CD8-positive, alpha-beta memory T cell (primary cell): ENCODE measurements at places on chromosomes 4 and X. TPM values are rescaled to one million over a fixed set of nuclear protein-coding genes. Genes with fewer than 3 reads are reported as not detected.
A peak's percentile ranks its signal among the peaks of the same experiment; 100 is the strongest.

- no peak for DNase-seq
Measured at GRCh38 chr4:182698212-182698611, 219.0 kb downstream of the DCTD start.

GRCh38 chr4:143054971-143055370 is 129.7 kb upstream of the USP38 start:
- no peak for DNase-seq

- DNase-seq, result no peak
Measured at GRCh38 chr4:37985730-37986275, 25.6 kb downstream of the PTTG2 start.

GRCh38 chr4:2570551-2571222 is 34.2 kb downstream of the FAM193A start:
- DNase-seq, result peak; percentile 37

Gene F8A2
- total RNA-seq, result not detected

- no peak for DNase-seq
Measured at GRCh38 chr4:7075962-7076695, 8.3 kb upstream of the GRPEL1 start.

DNA sequence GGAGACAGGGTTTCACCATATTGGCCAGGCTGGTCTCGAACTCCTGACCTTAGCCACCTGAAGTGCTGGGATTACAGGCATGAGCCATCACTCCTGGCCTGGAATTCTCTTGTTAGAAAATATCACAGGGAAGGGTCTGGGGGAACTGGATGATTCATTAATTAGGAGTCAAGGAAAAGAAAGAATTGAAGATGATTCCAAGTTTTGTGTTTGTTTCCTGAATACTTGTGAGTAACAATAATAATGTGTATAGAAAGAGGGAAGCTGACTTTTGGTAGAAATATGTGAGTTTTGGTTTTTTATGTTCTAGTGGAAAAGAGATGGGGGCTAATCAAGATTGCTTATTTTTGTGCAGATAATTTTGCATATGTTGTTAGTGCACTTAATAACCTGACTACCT is 77.3 kb upstream of the CLNK start:
- DNase-seq, result no peak

DNA sequence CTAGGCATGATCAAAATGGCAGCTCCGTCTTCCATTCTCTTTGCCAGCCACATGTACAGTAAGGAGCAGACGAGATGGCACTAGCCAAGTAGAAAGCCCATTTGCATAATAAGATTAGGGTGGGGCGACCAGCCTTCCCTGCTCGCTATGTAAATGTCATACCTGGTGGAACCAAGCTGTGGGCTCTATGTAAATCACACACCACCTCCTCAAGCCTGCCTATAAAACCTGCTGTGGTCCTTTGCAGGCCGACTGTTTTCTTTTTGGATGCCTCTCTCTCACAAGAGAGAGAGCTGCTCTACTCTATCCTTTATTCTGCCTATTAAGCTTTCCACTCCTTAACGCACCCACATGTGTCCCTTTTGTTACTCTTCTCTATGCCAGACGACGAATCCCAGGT is 1472.7 kb downstream of the ARAP2 start:
- no peak for DNase-seq

Gene TAF1
- total RNA-seq, result 34.0 TPM

GRCh38 chr4:109989044-109989443 is 76.4 kb downstream of the EGF start:
- DNase-seq, result no peak

Gene F11
- not detected for total RNA-seq

GRCh38 chr4:86334020-86334750 is 25.7 kb downstream of the MAPK10 start:
- no peak for DNase-seq

- DNase-seq, result no peak
Measured at GRCh38 chr4:165383591-165384073, 4.8 kb downstream of the CPE start.

- DNase-seq, result no peak
Measured at GRCh38 chr4:105182211-105182610, 35.5 kb downstream of the TET2 start.

DNA sequence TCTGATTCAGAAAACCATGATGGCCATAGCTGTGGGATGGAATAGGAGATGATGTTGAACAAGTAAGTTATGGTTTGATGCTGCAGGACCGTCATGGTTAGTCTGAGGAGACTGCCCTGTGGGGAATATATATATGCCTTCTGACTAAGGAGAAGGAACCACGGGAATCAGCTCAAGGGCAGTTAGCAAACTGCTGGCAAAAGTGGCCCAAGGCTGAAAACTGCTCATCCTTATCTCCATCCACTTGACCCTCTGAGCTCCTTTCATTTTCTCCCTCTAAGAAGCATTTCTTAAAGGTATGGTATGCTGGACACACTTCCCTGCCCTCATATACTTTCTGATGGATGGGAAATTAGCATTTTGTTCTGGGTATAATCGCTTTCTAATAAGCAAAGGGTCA is 161.9 kb downstream of the ENOX2 start:
- no peak for DNase-seq

GRCh38 chrX:153972368-153973126 is at the start of gene TMEM187:
Gene TMEM187, plus strand, starts transcription at chrX:153972754. Its CDS starts 9,309 bp downstream, at chrX:153982063.
- DNase-seq, result peak; percentile 90

DNA sequence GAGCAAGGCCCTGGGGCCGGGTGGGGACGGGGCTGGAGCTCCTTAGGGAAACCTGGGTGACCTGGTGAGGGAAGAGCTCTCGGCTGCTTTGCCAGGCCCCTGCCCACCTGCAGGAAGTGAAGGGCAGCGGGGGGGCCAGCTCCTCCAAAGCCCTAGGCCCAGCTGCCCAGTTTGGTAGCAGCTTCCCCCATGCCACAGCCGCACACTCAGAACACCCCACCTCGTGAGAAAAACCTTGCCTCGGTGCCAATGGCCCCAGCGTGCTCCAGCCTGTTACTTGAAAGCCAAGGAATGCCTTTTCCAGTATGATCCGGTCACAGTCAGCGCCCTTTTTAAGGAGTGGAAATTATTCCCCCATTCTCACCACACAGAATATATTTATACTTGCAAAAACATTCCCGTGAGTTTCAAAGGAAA is 38.3 kb downstream of the ACOX3 start:
- DNase-seq, result no peak

- DNase-seq, result no peak
Measured at GRCh38 chrX:93594780-93595179, 78.6 kb downstream of the NAP1L3 start.

Gene BEX1
- 0.69 TPM for total RNA-seq

GRCh38 chrX:54891573-54891972 is 29.1 kb upstream of the TRO start:
- DNase-seq, result peak; percentile 46

DNA sequence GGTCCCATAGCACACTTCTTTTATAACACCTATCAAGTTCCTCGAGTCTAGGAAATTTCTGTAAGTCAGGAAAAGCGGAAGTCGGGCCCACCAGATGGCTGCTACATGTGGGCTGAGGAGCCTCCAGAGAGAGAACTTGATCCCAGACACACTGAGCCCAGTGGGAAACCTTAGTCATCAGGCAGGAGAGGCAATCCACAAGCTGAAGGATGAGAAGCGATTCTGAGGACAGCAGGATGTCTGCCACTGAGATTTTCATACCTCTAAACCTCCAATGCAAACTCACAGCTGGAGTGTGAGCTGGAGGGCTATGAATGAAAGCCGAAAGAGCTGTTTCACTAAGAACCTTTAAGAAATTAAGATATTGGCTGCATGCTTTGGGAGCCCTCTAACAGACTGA is 52.6 kb upstream of the PDHA1 start:
- DNase-seq, result no peak

DNA sequence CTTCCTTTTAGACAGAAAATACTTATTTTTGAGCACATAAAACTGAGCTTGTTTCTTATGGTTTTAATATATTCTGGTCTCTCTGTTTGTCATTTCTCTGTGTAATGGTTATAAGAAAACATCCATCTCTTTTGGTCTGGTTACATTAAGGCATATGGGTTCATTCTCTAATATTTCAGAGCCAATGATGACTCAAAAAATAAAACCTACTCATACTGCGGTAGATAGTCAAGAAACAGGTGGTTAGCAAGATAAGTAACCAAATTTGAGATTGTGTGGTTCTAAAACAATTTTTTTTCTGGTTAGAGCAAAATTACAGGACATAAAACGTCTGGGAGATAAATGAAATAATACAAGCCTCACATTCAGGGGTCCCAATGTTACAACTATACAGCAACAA is 654.5 kb downstream of the STIM2 start:
- DNase-seq, result no peak

DNA sequence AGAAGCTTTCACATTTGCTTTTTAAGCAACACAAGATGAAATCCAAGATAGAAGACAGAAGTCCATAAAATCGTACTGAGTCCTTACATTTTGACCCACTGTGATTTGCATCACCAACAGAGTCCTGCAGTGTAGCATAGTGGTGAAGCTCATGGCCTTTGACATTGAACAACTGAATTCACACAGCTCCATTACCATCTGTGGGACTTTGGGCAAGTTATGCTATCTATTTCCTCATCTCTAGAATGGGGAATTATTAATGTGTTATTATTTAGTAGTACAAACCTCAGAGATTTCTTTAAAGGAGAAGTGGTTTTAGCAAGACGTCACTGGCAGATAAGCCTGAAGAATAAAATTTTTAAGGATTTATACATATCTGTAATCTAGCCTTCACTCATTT is 10.7 kb downstream of the GPRIN3 start:
- no peak for DNase-seq

DNA sequence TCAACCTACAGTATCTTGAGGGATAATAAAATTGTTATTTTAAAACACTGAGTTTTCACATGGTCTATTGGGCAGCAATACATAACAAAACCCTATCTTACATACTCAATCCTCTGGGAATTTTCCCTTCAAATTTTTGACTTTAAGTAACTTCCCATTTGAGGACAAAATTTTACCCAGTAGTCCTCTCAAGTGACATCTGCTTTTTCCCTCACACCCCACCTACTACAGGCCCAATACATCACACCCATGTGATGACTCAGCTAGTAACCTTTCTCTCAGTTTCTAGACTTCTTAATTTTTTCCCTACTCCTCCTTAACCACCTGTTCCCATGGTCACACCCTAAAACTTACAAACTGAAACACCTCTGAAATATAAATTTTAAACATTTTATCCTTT is 12.2 kb upstream of the RAP1GDS1 start:
- no peak for DNase-seq

Gene MAGEA12
- not detected for total RNA-seq

Gene SMIM31
- total RNA-seq, result not detected

GRCh38 chr4:10112658-10113284 is 3.8 kb downstream of the WDR1 start:
- DNase-seq, result no peak

- no peak for DNase-seq
Measured at GRCh38 chr4:144611850-144612249, 34.1 kb upstream of the HHIP start.

- no peak for DNase-seq
Measured at GRCh38 chr4:105751718-105752299, 43.2 kb downstream of the GSTCD start.

DNA sequence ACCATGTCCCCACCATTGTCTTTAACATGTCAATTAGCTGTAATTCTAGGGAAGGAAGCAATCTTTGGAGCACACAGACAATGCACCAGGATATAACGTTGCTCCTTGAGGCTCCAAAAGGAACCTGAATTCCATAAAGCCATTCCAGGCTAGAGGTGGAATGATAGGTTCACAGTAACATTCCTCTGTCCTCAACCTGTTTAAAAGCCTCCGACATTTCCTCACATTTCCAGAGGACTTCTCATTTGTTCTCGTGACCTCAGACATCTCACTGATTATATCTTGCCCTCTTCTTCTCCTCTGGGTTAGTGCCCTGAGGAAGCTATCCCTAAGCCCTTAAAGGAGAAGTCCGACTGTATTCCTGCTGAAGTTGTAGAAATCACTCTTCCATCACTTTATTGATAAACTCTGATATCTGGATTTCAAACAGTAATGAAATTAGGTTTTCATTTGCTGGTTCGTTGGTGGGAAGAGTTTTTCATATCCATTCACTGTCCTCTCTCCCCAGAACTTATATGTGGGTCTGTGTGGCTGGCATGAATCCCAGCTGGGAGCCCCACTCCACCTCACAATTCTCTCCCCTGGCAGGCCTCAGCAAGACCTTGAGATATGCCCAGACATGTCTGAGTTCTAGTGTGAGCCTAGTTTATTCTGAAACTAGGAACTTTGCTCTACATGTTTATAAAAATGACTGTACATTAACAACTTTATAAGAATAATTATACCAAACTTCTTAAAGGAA is 44.2 kb upstream of the PRSS12 start:
- no peak for DNase-seq

Gene MFAP3L
- total RNA-seq, result 3.0 TPM

Gene SYTL4
- not detected for total RNA-seq

DNA sequence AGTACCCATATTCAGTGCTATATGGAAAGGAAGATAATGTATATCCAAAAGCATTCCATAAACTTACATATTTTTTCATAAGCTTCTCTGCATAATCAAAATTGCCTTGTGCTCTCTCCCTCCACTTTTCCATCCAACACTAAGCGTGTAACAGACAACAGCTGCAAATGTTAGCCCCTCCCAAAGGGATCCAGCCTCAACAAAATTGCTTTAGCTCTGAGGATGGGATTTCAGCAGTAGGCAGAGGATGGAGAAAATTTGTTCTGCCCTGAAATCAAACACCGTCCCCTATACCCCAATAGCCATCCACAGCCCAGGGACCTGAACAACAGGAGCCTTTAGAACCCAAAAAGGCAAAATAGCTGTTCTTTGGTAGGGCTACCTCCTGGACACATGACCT is 28.8 kb upstream of the FGF13 start:
- no peak for DNase-seq

- no peak for DNase-seq
Measured at GRCh38 chrX:13938051-13938828, 91.5 kb downstream of the GEMIN8 start.

GRCh38 chr4:146545102-146545501 is 23.4 kb upstream of the SLC10A7 start:
- DNase-seq, result no peak

DNA sequence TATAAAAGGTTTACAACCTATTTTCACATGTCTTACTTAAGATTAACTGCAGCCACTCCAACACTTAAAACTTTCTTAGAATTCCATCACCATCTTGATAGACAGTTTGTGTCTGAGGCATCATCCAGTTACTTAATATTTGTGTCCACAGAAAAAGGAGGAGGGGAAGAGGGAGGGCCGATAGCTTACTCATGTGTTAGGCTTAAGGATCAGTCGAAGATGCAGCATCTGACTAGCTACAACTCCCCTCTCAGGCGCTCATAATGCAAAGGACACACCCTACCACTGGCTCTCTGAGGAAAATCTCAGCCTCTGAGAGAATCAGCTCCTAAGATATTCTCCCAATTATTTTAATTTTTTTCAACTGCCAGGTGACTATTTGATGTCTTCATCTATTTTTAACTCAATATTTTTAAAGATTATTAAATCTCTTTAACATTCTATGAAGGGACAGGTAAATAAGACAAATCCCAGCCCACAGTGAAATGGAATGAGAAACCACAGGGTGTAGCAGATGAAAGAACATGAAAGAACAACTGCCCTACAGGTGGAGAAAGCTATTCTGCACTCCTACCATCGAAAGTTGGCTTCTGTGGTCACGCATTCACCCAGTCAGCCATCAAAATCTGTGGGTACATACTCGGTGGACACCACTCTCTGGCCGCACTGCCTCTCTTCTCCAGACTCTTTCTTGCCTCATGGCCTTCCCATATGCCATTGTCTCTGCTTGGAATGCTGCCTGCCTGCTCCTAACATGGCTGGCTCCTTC is 48.0 kb downstream of the ARAP2 start:
- DNase-seq, result no peak

Gene AKAP14
- not detected for total RNA-seq

Gene PRKX
- total RNA-seq, result 45.9 TPM

- DNase-seq, result no peak
Measured at GRCh38 chrX:40188573-40189417, 91.0 kb upstream of the BCOR start.

Gene IRS4
- total RNA-seq, result not detected
